ENCODE measurements at places on chromosomes 1 and 21.

DNA sequence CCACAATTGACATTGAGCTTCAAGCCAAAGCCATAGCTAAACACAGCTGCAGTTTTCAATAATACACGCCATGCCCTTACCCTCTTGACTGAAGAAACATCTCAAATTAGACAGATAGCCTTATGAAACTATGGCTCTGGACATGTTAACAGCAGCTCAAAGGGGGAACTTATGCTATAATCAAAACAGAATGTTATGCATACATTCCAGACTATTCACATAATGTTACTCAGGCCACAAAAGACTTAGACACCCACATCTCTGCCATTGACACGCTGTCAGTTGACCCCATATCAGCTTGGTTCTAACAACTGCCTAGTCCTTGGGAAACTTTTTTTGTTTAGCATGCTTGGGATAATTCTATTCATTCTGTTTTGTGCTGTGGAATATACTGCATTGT is 2.3 kb upstream of the NENF start:
- no peak for DNase-seq

DNA sequence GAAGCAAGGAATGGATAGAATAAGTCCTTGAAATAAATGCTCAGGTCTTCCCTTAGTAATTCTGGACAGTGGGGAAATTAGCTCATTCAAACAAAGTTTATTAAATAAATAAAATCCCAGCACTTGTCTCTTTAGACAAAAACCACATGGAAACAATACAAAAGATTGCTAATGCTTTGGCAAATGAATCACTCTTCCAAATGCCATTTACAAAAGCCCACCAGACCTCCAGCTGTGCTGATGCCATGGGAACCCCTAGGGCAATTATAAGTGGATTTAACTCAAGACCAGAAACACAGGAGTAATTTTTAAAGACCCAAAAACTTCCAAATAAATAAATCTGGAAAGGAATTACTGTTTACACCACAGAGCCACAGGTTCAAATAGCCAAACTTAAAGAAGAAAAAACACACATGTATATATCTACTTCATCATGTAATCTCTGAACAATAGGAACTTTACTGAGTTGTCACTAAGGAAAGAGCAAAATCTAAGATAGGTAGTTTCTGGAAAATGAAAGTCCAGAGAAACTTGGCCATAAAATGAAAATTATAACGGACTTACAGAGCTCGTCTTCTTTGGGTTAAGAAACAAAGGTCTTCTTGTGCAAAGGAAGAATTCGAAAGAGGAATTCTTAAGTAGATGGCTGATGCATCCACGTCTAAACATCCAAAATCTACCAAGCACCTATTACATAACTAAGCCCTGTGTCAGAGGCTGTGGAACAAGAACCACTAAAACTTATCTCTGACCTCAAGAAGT is 399.4 kb downstream of the SMYD3 start:
- no peak for DNase-seq

DNA sequence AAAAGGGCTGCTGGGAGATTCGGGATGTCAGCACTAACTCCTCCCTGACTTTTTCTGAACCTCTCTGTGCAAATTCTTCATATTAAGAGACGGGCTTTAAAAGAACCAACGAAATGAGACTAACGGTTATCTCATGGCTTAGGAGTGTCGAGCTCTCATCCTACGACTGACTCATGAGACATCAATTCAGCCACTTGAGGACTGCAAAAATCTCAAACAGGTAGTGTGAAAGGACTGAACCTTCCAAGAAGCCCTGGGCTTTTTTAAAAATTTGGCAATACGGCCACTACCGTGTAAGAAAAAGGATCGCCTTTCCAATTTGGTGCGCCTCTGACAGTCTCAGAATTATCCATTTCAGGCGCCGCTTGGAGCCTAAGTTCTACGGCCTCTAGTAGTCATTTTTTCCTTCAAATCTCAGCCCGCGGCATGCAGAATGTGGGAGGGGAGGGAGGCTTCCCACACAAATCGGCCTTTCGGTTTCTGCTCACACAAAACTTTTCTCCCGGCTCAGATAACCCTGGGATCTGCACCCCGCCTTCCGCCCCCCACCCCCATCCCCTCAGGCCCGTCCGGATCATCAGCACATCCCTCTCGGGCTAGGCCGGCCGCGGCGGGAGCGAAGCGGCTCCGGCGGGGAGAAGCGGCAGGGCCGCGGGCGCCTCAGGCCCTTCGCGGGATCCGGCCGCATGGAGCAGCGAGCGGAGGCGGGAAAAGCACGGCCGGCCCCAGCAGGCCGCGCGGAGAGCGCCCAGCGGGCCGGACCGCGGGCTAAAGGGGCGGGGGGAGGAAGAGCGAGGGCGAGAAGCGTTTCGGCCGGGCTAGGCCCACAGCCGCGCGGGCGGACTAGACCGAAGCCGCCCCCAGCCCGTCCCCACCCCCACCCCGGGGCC is 618 bp downstream of the HNRNPR start:
- no peak for DNase-seq

- DNase-seq = no peak
Observed at GRCh38 chr1:204113896-204114295, 37.9 kb downstream of the ETNK2 start.

GRCh38 chr1:185679220-185679619 is 55.0 kb upstream of the HMCN1 start:
- no peak for DNase-seq

GRCh38 chr1:40637470-40638007 is 27.9 kb downstream of the RIMS3 start:
- DNase-seq = no peak

GRCh38 chr1:169491845-169492281 is 6.1 kb upstream of the SLC19A2 start:
- no peak for DNase-seq

GRCh38 chr1:226429858-226430715 is 22.2 kb upstream of the PARP1 start:
- no peak for DNase-seq

DNA sequence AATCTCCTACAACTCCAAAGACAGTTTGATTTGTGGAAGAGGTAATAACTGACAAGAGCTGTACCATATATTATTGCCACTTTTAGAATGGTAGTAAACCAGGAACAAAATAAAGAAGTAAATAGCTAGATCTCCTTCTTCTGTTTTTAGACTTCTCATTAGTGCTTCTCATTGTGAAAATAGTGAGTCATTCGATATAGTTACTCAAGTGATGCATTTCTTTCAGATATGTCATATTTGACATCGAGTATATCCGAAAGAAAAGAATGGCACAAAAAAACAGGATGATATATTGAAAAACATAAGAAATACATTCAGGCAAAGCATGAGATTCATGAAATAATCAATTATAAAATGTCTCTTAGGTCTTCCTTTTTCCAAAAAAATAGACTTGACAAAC is 1346.1 kb downstream of the BRINP3 start:
- DNase-seq = no peak

DNA sequence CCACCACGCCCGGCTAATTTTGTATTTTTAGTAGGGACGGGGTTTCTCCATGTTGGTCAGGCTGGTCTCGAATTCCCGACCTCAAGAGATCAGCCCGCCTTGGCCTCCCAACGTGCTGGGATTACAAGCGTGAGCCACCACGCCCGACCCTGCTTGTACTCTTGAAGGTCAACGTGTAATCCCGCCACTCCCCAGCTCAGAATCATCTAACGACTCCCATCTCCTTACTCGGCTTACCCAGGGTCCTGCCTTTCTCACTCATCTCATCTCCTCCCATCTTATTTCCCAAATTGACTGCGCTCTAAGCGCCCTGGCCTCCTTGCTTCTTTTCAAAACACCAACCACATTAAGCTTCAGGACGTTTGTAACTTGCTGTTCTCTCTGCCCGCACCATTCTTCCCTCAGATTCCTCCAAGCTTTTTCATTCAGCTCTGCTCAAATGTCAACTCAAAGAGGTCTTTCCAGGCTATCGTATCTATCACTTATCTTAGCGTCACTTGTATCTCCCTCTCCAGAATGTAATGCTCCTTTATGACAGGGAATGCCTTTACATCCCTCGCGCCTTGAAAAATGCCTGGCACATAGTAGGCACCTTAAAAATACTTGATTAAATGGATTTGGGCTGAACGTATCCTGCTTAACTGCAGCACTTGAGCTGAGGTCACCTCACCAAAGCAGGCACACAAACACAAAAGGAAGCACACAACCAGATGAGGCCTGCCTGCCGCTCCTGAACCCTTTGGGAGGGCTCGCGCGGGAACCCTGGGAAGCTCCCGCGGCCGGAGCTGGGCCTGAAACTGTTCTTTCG is 1.4 kb upstream of the USP1 start:
- no peak for DNase-seq

- DNase-seq = no peak
Observed at GRCh38 chr1:77370583-77371306, 88.9 kb downstream of the AK5 start.

- DNase-seq = no peak
Observed at GRCh38 chr1:172473302-172473701, 29.4 kb upstream of the PIGC start.

- DNase-seq = no peak
Observed at GRCh38 chr1:154342836-154343472, 17.6 kb downstream of the ATP8B2 start.

GRCh38 chr1:4433075-4433474 is 221.3 kb upstream of the AJAP1 start:
- no peak for DNase-seq

DNA sequence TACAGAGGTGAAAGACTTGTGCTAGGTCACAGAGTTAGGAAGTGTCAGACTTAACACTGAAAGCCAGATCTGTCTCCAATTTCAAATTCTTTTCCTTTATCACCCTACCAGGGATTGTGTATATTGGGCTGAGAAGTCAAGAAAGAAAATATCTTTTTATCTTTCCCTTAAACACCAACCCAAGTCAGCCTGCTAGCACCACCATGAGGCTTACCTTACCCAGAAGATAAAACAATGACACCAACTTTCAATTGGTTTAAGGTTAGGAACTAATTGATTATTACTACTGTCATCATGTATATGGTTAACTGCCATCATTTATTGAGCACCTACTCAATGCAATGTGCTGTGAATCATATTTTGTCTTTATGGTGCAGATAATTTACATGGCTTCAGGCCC is 178.9 kb upstream of the FOXD3 start:
- no peak for DNase-seq

DNA sequence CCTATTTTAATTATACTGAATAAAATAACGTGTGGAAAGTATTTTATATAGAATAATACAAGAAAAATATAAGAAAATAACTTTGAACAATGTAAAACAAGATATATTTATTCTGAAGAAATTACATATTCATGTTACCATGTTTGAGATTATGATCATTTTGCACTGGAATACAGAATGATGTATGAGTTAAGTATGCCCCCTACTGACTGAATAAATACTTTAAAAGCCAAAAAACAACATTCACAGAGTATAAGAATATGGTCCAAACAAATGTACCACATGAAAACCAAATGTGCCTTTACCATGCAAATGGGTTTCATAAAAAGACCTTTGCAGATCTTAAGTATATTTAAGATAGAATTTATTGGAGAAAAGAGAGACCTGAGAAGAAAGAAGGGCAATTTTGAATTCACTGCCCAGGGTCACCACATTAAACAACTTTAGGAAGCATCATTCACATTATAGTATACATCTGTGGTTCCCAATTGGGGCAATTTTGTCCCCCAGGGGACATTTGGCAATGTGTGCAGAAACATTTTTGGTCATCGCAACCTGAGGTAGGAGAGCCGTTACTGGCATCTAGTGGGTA is 136.6 kb upstream of the GFI1 start:
- DNase-seq = no peak

DNA sequence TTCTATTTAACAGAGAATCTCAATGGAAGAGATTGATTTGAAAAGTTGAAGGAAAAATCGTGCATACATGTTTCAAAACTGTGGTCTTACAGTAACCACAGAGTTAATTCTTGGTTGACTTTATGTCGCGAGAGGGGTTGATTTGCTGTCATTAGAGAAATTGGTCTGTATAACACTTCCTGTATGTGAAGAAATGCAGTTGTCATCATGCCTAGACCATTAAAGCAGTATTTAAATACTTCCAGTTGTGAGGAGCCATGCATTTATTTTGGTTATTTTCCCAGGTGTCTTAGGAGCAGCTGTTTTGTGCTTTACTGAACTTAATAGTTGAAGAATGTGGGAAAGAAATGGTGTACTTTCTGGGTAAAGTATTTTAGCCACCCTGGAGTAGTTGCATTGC is 76.2 kb downstream of the NFIA start:
- DNase-seq = no peak

- no peak for DNase-seq
Observed at GRCh38 chr21:44932408-44933181, 7.2 kb upstream of the SLX9 start.

GRCh38 chr1:224433041-224433691 is 1.4 kb downstream of the WDR26 start:
- DNase-seq = no peak

DNA sequence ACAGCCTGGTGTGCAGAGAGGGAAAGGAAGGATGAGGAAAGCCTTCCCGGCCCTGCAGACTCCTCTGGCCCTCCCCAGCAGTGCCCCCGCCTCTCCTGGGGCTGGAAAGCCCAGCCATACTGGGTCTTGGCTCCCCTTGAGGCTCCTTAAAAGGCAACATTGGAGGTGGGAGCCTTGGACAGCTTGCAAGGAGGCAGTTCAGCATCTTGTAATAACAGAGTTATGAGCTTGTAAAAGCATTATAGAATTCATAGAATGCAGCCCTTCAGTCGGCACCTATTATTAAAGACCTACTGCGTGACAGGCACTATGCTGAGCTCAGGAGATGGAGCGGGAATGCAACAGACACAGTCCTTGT is 4.2 kb downstream of the TINAGL1 start:
- no peak for DNase-seq

GRCh38 chr21:46021398-46021797 is 39.8 kb downstream of the COL6A1 start:
- no peak for DNase-seq

DNA sequence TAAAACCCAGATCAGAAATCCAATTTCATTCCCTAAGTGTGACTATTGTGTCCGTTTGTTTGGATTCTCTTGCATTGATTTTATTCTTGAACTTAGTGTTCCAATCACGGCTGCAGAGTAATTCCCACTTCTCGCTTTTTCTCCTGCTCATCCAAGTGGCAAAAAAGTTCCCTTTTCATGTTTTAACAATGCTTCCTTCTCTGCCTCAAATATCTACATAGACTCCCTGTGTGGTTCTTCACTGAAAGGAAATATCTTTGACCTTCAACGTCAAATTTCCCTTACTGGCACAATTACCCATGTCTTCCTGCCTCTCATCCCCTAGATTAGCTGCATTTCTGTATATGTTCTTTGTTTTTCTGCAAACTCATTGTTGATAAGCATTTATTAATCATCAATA is 305.4 kb downstream of the BACH1 start:
- DNase-seq = no peak

- no peak for DNase-seq
Observed at GRCh38 chr1:21270086-21270689, 20.1 kb downstream of the ECE1 start.

GRCh38 chr21:44463724-44464123 is 8.4 kb downstream of the LRRC3 start:
- no peak for DNase-seq

GRCh38 chr1:212315907-212316306 is 30.7 kb downstream of the PPP2R5A start:
- DNase-seq = no peak
